ENCODE measurements at places on chromosomes 4 and X.

GRCh38 chr4:181968371-181968770, 274.8 kb upstream of the TENM3 start:
- no peak for DNase-seq

GRCh38 chr4:14894392-14895292, 107.6 kb upstream of the CPEB2 start:
- no peak for DNase-seq

DNA sequence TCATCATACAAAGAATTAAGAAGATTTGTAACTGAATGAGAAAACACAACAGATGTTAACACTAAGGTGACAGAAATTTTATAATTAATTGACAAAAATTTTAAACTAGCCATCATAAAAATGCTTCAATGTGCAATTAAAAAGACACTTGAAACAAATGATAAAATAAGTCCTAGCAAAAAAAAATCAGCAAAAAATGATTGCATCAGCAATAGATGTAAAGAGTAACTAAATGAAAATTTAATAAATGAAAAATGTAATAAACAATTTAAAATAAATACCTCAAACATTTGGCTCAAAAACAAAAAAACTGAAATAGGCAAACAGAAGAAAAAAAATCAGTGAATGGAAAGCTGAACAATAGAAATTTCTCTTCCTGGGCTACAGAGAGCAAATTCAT, 380.7 kb upstream of the GALNTL6 start:
- DNase-seq: no peak

- DNase-seq: no peak
These were observed 42.5 kb upstream of the CBR4 start for GRCh38 chr4:169052594-169052945.

- DNase-seq: no peak
These were observed 19.2 kb downstream of the YY2 start for GRCh38 chrX:21875013-21875412.

- DNase-seq: no peak
These were observed 2.0 kb upstream of the CXorf66 start for GRCh38 chrX:139967300-139967699.

GRCh38 chr4:95439071-95439470, 109.7 kb downstream of the UNC5C start:
- DNase-seq: no peak

GRCh38 chrX:102976286-102976685, 39.2 kb downstream of the RAB40AL start:
- no peak for DNase-seq

GRCh38 chrX:150873616-150874015, 24.9 kb downstream of the CD99L2 start:
- DNase-seq: no peak

GRCh38 chrX:18833071-18833731, 125.8 kb downstream of the PPEF1 start:
- DNase-seq: no peak
